ENCODE measurements at places on chromosomes 12 and 14. TPM values are rescaled to one million over a fixed set of nuclear protein-coding genes. Genes with fewer than 3 reads are reported as not detected.

Gene KIF26A
- total RNA-seq = 3.1 TPM

Gene SYCP3
- total RNA-seq = 0.13 TPM

Gene BCL11B
- 1.1 TPM for total RNA-seq

Gene SMIM41
- total RNA-seq = 12.8 TPM

Gene GLIPR1L2
- total RNA-seq = 2.3 TPM

Gene SLC7A8
- total RNA-seq = 36.1 TPM

Gene FAM90A1
- not detected for total RNA-seq

- ATAC-seq = no peak
Measured at GRCh38 chr14:74542056-74542685, 48.6 kb downstream of the ISCA2 start.

GRCh38 chr12:80154261-80154660 is 54.9 kb downstream of the OTOGL start:
- no peak for ATAC-seq

DNA sequence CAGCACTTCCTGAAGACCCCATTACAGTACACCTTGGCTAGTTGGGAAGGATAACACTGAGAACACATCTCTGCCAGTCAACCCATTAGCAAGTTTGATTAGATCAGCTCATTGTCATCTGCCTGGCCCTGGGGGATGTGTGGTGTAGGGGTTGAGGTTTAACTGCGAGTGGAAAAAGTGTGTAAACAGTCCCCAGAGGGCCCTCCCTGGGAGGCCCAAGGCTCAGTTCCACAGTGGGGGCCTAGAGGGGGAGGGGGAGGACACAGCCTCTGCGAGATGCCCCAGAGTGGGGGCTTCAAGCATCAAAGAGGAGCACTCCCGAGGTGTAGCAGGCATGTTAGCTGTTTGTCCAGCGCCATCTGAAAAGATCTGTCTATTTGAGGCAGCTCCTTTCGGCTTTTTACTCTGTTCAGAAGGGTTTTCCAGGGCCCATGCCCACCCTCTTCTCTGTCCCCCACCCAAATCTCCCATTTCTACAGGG is 344 bp downstream of the LPAR5 start:
- ATAC-seq = no peak

DNA sequence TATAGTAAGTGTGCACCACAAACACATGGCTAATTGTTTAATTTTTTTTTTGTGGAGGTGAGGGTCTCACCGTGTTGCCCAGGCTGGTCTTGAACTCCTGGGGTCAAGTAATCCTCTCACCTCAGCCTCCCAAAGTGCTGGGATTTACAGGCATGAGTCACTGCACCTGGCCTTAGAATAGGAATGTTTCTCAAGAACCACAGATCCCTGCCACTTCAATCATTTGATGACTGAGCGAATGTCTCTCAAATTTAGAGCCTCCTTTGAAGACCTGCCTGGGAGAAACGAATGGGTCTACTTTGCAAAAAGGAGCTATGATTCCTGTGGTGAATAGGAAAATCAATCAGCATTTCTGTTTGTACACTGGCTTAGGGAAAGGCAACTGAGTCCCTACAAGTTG is 33.5 kb upstream of the CHST11 start:
- ATAC-seq = no peak

GRCh38 chr14:89507521-89507920 is 90.5 kb upstream of the FOXN3 start:
- no peak for ATAC-seq

DNA sequence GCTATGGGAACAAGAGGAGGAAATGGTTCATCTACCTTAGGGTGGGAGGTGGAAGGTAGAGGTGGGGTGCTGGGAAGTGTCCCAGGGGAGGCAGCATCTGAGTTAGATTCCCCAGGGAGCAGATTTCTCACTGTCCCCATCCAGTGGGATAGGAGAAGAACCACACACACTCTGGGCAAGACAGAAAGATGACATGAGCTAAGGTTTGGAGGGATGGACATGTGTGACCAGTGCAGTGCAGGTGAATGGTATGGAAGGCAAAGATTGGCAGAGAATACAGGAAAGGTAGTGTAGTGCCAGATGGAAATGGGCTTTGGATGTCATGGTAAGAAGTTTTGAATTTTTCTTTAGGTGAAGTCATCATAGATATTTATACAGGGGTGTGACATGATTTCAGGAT is 11.3 kb upstream of the DUSP6 start:
- ATAC-seq = no peak

GRCh38 chr14:59358784-59359183 is 106.4 kb downstream of the GPR135 start:
- no peak for ATAC-seq

DNA sequence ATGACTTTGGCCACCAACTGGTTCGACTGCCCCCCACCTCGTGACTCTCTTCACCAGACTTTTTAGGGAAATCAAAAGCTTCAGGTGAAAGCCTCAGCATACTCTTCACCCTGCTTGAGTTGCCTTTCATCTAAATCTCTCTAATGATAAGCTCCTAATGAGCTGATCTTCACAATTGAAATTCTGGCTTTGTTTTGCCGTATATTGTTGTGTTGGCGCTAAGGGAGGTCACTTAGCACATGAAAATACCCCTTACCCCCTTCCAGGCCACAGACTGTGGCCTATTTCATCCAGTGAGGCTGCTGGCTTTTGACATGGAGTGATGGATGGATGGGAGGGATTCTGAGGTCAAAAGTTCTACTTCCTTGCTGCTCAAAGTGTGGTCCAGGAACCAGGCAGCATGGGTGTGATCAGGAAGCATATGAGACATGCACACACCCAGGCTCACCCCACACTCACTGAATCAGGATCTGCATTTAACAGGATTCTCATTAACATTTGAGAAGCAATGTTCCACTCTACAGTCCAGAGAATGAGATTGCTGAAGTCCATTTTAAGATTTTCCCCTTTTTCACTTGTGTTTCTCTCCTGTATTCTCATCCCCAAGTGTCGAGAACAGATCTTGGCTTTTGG is 131.4 kb downstream of the DACT1 start:
- ATAC-seq = no peak

DNA sequence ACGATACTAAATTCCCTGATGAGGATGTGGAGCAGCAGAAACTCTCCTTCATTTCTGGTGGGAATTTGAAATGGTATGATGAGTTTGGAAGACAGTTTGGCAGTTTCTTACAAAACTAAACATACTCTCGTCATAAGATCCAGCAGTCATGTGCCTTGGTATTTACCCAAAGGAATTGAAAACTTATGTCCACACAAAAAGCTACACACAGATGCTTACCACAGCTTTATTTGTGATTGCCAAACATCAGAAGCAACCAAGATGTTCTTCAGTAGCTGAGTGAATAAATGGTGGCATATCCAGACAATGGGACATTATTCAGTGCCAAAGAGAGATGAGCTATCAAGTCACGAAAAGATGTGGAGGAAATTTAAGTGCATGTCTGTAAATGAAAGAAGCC is 10.7 kb upstream of the APOLD1 start:
- ATAC-seq = no peak

GRCh38 chr14:103366741-103367140 is 18.5 kb upstream of the MARK3 start:
- ATAC-seq = no peak

DNA sequence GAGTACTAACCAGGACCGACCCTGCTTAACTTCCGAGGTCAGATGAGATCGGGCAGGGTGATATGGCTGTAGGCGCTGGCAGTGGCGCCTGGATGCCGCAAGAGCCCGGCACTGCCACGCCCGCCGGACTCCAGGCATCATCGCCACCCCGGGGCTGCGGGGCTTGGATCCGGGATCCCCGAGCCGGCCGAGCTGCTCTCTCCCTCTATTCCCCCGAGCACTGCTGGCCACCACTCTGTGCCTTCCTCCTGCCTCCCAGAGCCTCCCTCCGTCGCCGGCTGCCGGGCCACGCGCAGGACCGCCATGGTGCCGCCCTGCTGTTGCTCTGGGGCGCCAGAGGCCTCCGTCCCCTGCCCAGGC is 153.2 kb upstream of the ALG10B start:
- no peak for ATAC-seq
